ENCODE measurements at places on chromosomes 2 and 18. TPM values are rescaled to one million over a fixed set of nuclear protein-coding genes. Genes with fewer than 3 reads are reported as not detected.

DNA sequence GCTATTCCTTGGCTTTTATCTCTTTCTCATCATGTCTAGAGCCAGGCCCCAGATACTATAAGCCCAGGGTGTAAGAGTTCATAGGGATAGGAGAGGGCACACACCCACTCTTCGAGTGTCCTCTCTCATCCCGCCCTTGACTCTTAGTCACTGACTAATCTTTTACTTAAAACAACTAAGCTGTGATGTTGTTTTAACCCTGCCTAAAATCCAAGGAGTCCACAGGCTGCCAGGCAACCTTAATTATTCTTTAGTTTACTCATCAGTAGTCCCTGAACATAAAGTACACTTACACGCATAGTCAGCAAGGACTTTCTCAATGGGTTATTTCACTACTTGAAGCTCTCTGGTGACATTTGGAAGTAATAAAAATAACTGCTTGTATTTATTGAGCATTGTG, 28.4 kb downstream of the GREB1L start:
- peak; percentile 61 for DNase-seq

DNA sequence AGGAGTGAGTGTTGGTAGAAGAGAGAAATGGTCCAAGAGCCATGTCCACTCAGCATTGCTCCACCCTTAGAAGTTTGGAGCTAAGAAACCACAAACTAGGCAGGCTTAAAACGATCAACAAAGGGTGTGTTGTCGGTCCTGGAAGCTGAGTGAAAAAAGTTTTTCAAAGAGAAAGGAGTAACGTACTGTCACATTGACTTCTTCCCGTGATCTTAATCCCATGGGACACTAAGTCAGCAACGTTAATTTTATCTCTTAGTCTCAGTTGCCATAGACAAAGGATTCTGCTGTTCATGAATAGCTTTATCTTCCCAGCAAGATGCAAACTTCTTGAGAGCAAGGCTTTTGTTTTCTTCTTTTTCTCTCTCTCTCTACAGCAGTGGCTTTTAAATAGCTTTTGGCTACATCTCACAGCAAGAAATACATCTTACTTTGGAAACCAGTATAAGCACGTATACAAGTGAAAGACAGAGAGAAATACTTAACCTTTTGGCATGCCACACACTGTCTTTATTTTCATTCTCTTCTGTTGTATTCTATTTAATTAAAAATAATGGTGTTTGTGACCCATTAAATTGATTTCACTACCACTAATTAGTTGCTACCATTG, 377.4 kb downstream of the TGIF1 start:
- no peak for DNase-seq

DNA sequence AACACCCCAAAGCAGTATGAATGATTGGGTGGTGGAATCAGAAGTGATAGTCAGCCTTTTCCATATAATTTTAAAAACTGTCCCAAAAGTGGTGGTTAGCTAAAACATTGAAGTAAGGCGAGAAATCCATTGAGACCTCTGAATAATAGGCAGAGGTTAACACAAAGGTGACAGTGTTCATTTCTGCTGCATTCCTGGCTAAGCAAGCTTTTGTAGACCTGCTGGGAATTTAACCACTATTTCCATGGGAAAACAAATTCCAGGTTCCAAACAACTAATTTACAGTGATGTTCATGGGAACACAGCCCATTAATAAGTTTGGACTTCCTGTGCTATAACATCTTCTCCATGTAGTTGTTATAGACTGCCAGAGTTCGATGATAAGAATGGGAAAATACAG, 6.3 kb upstream of the INO80D start:
- no peak for DNase-seq

GRCh38 chr2:195613922-195614321, 43.1 kb upstream of the SLC39A10 start:
- DNase-seq: peak; percentile 90

DNA sequence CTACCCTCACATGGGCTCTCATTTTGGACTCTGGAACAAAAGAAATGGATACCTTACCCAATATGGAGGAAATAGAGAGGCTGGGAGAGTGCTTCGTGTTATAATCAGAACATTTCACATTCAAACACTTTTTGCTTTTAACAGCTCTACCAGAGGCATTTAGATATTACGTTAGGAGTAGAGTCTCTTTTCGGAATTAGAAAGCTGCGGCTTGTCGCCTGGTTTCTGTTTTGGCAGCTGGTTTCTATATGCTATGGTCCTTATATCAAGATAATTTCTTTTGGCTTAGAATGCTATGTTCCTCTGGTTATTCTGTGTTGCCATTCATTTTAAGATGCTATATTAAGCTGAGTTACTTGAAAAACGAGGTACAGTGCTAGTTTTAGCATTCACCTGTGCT, 392.8 kb upstream of the GALNT5 start:
- DNase-seq: no peak

GRCh38 chr2:3636586-3637310, 21.3 kb upstream of the ALLC start:
- no peak for DNase-seq

DNA sequence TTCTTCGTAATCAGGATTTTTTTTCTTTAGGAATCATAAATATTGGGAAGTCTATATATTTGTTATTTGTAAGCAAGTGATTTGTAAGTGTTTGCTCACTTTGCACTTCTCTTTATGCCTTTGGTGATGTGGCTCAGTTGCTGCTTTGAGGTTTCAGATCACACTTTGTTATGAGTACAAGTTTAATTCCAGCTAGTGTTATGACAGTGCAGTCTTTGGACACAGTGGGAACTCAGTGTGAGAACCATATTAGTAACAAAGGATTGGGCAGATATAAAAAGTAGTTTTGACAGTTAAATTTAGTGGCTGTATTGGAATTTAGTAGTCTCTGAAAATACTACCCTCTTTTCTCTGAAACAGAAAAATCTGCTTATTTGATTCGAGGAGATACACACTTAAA, 67.7 kb downstream of the ABI2 start:
- DNase-seq: no peak

Gene STARD6
- total RNA-seq: 1.9 TPM
